Inflammatory macrophage treated with lipopolysaccharide for 4 hours (primary cell): ENCODE measurements at places on chromosomes 2 and 18.
A peak's percentile ranks its signal among the peaks of the same experiment; 100 is the strongest.

DNA sequence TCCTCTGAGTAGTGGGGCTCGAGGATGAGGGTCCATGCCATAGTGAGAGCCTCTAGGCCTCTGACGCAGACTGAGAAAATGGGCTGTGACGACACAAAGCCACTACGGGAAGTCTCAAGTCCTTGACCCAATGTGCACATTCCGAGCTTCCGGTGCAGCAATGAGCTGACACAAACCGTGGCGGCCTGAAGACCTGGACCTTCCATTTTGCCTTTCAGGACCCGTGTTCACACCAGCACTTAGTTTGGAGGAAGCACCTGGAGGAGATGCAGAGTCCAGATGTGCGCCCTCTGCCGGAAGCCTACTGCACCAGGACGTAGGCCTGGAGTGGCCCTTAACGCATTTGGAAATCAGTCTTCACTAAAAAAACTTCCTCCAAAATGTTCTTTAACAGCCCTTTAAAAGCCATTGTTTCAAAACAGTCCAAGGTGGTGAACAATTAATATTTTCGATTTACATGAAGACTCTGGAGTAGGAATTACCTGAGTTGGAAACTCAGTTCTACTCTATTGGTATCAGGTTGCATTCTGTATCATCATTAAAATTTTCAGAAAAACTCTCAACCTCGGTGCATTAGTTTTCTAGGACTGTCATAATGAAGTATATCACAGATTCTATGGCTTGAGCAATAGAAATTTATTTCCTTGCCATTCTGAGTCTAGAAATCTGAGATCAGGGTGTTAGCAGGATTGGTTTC, 33.9 kb downstream of the BMP10 start:
- DNase-seq = peak; percentile 78

DNA sequence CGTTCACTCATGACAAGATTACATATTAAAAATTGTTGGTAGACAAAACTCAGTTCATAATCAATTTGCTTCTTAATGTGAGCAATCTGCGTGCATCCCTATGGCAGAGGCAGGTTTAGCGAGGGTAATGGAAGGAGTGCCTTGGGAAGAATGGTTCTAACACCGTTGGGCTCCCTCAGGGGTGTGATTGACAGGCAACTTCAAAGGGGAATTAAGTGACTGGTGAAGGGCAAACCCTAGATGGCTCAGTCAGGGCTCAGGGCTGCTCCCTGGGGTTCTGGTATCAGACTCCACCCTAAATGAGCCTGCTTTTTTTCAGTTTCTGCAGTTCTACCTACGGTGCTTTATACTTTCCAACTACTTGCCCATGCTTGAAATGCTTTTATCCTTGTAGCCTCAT, 419.5 kb upstream of the CELF4 start:
- no peak for DNase-seq

DNA sequence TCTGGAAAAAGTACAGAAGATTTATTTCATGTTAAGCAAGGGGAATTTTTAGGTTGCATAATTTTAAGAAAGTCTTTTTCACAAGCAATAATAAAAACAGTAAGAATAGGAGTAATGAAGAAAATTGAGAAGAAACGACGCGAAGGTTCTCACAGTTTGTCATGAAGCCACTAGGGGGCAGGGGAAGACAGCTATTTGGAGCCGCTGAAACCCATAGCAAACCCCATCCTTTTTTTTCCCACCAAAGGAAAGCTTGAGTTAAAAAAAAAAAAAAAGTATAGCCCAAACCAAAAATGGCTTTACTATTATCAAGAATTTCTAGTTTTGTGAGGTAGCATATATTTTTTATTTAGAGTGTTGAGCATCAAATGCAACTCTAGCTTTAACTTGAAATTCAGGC, 300.9 kb downstream of the PHLPP1 start:
- peak; percentile 58 for DNase-seq

- no peak for DNase-seq
These were observed 683 bp downstream of the MBOAT2 start for GRCh38 chr2:9002637-9003365.

GRCh38 chr2:154849482-154849881, 151.0 kb downstream of the KCNJ3 start:
- no peak for DNase-seq

DNA sequence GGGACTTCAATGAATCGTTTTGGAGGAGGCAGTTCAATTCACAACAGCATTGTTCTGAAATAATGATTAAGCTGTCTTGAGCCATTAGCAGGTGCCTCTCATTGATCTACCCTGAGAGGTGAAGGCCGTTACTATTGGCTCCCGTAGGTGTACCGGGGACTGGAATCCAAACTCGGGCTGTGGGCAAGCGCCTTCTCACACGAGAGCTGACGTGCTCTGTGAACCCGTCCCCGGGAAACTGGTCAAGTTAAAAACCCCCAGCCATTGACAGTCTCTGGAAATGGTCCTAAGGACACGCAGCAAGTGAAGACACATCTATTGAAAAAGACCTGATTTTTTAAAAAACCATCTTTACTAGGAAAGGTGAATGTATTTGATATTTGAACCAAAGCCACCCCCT, 8.1 kb upstream of the NFATC1 start:
- DNase-seq = no peak

GRCh38 chr18:47184419-47185050, 8.4 kb upstream of the IER3IP1 start:
- peak; percentile 80 for DNase-seq

GRCh38 chr2:159290289-159290907, 3.9 kb upstream of the WDSUB1 start:
- DNase-seq = peak; percentile 87

DNA sequence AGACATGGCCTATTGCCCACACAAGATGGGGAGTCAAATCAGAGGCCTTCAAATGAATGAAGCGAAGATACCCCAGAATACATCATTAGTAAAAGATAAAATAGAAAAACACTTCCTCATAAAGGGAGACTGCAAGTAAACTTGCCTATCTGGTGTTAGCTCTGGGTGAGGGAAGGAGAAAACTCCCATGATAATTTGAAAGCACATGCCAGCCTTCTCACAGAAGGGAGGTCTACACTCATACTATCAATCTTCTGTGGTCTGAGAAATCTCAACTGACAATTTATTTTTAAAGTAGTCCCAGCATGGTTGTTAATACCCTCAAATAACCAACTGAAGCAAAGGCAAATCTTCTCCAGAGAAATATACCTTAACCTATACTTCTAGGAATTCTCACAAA, 75.4 kb downstream of the EXOC6B start:
- DNase-seq = no peak

DNA sequence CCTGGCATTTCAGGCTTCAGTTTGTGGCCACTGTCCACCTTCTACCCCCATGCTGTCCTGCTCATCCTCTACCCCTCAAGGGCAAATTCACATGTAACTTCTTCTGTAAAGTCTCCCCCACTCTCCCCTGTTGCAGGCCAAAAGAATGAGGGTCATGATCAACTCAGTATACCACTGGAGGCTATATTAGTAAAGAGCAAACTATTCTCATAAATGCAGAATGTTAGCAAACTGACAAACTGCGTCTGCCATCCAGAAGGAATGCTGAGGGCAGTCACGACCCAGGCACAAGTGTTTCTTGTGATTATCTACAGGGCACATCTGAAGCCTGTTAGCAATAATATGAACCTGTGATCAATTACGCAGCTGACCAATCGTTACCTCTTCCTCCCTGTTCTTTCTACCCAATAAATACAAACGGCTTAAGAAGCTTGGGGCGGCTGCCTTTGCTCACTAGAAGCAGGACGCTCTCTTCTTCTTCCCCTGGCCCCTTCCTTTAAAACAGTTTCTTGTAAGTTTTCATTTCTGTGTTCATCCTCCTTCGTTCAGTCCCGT, 58.3 kb downstream of the SEPTIN10 start:
- DNase-seq = no peak

DNA sequence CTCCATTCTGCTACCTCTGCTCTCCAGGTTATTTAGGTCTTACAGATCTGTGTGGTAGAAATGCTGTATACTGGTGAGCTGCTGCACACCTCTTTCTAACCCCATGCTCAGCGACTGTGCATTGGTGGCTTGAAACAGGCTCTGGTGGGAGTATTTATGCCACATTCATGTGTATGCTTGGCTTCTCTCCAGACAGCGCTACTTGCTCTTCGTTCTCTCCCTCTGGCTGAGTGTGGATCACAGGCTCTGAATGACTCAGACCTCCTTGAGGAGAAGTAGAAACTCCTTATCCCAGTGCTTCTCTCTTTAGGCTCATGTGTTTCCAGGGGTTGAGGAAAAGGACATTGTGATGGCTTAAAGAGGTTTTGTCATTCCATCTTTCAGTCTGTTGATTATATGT, 54.9 kb downstream of the FHOD3 start:
- DNase-seq = no peak

- DNase-seq = no peak
These were observed 90.1 kb downstream of the TWIST2 start for GRCh38 chr2:238938003-238938400.
